Lung (tissue), 17 donors: ENCODE measurements at places on chromosomes 1 and 21. TPM values are rescaled to one million over a fixed set of nuclear protein-coding genes. Genes with fewer than 3 reads are reported as not detected.

- H3K27ac ChIP-seq: no peak overlapping the region
- H3K4me3 ChIP-seq: no peak overlapping the region
- no peaks in the 10 kb centered on the region for H3K27me3 ChIP-seq
- peaks cover 39% of the 10 kb centered on the region for H3K36me3 ChIP-seq
- no peaks in the 10 kb centered on the region for H3K4me1 ChIP-seq
Measured at GRCh38 chr1:169858467-169858866, 35.2 kb downstream of the SCYL3 start.

- no peak overlapping the region for H3K27ac ChIP-seq
- no peaks in the 10 kb centered on the region for H3K27me3 ChIP-seq
- DNase-seq: no peak
- H3K4me1 ChIP-seq: no peaks in the 10 kb centered on the region
- no peak overlapping the region for H3K4me3 ChIP-seq
Measured at GRCh38 chr1:2431518-2431917, 19.2 kb upstream of the PEX10 start.

- no peak for DNase-seq
- no peak overlapping the region for H3K4me3 ChIP-seq
- no peak overlapping the region for H3K27ac ChIP-seq
- no peaks in the 10 kb centered on the region for H3K27me3 ChIP-seq
Measured at GRCh38 chr1:228400692-228401454, 5.8 kb downstream of the TRIM11 start.

GRCh38 chr1:161728376-161729226, 7.3 kb downstream of the FCRLB start:
- no peaks in the 10 kb centered on the region for H3K36me3 ChIP-seq
- no peak overlapping the region for H3K27ac ChIP-seq
- DNase-seq: no peak
- no peak overlapping the region for H3K4me3 ChIP-seq

DNA sequence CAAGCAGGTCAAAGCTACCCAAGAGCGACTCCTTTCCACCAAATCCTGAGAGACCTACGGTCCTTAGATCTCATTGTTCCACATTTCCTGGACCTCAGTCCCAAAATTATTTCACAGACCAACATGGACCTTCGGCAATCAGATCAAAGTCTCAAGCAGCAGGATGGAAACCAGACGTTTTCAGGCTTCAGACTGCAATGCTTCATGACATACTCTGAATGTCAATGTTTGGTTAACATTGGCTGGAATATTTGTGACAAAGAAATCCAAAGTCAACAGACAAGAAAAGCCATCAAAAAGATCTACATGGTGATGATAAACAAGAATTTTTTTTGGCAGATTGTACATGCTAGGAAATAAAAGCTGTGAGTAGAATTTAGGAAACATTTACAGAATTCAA, 1057.3 kb downstream of the ADGRL2 start:
- no peak overlapping the region for H3K4me3 ChIP-seq
- H3K36me3 ChIP-seq: no peaks in the 10 kb centered on the region
- H3K27me3 ChIP-seq: no peaks in the 10 kb centered on the region
- no peak overlapping the region for H3K27ac ChIP-seq
- DNase-seq: peak; percentile 61

Gene NOTCH2
- total RNA-seq: 123 TPM

Gene NEXN
- total RNA-seq: 14.2 TPM
